Stimulated activated CD4-positive, alpha-beta T cell treated with anti-CD3 and anti-CD28 coated beads, Interleukin-12 subunit alpha, Interleukin-12 subunit beta, amount 100 ng/mL, for 24 hours (primary cell): ENCODE measurements at places on chromosomes 13 and 19.

DNA sequence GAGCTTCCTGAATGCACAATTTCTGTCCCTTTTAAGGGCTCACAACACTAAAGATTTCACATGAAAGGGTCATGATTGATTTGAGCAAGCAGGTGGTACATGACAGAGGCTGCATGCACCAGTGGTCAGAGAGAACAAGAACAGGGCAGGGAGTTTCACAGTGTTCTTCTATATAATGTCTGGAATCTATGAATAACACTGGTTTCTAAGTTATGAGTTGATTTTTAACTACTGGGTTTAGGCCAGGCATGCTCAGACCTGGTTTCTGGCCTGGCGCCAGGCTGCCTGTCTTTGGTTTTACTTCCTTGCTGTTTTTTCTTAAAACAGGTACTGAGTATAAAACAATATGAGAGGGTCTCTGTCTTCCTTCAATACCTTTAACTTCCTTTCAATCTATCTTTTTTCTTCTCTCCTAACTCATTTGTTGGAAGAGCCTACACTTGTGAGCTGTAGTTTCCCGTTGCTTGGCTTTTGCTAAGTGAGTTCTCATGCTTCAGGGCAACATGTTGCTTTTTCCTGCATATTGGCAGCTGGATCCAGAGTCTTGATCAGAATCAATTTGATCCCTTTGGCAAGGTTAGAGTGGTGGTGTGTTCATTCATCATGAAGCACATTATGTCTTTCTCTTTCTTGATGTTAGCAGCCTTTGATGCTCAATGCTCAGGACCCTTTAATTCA is 38.5 kb upstream of the FGF14 start:
- DNase-seq = no peak

- DNase-seq = no peak
Measured at GRCh38 chr13:105147461-105147860, 1388.0 kb downstream of the EFNB2 start.

- no peak for DNase-seq
Measured at GRCh38 chr19:8626842-8627241, 3.6 kb upstream of the NFILZ start.

- DNase-seq = no peak
Measured at GRCh38 chr13:72537395-72537780, 190.0 kb downstream of the MZT1 start.

DNA sequence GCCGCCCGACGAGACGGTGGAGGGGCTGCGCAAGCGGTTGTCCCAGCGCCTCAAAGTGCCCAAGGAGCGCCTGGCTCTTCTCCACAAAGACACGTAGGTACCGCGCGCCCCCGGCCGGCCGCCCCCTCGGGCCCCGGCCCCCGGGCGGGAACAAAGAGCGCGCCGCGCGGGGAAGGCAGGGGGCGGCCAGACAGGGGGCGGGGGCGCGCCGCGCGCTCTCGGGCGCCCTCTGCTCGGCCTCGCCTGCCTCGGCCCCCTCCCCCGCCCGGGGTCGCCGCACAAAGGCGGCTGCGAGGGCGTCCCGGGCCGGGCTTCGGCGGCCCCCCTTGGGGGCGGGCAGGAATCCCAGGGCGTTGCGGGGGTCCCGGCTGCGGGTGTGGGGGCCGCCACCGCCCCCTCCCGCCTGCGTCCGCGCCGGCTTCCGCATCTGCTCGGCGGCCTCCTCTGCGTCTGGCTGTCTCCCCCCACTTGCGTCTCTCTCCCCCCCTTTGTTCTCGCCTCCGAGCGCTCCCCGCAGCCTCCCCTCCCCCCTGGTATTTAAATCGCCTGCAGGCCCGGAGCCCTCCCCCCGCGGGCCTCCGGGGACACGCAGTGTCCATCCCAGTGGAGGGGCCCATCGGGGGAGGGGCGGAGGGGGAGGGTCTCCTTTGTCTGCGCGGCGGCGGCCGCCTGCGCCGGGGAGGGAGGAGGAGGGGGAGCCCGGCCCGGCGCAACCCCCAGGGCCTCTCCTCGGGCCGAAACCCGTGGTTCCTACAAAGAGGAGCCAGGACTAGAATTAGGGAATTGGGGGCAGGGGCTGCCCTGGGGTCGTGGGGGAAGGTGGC is 2.3 kb downstream of the MIDN start:
- no peak for DNase-seq

DNA sequence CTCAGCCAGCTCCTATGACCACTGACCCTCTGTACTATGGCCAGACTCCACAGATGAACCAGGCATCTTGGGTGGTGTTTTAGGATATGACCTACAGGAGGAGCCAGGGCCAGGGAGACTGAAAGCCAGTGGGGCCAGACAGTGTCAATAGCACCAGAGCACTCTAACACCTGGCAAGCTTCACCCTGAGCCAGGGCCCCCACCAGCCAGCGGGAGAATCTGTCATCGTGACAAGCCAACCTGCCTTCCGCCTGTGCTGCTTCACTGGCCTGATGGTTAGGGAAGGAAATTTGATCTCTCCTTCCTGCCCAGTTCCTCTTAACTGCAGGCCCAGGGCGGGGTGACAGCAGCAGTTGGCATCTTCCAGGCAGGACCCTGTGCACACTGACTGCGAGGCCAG is 222.4 kb downstream of the UQCRFS1 start:
- no peak for DNase-seq

- no peak for DNase-seq
Measured at GRCh38 chr13:50011461-50011860, 3.8 kb upstream of the KCNRG start.

- no peak for DNase-seq
Measured at GRCh38 chr13:29621051-29621800, 25.7 kb upstream of the SLC7A1 start.

DNA sequence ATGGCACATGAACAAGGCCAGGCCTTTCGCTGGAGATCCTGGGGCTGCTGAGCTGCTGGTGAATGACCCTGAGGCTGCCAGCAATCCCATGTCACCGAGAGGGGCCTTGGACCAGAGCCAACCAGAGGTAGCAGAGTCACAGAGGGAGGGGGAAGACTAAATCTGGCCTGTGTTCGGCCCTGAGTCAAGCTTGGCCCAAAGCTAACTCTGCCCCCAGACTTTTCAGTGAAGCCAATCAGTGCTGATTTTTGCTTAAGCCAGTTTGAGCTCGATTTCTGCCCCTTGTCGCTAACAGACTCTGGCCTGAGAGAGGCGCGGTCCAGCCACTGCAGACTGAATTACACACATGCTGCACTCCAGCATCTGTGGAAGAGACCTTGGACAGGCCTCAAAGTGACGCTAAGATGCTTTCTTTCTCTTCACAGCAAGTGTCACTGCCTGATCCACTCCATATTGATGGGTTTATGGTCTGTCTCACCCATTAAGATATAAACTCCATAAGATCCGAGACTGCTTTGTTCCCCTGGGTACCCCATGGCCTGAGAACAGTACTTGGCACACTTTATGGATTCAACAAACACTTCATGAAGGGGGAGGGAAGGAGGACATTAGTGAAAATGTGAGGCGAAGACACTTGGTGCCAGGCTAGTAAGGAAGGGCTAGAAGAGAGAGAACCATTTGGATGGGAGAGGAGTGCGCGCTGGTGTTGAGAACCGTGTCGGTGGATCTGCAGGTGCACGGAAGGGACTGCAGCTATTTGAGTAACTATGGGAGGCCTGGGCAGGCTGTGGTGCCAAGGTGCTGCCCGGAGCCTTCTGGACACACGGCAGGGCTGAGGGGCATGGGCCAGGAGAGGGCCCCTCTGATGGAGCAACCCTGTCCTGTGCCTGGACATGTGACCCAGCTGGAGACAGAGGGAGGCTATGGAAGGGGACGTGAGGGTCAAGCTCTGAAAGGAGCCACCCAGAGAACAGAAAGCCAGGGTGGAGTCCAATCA is 17.6 kb downstream of the RANBP3 start:
- no peak for DNase-seq

DNA sequence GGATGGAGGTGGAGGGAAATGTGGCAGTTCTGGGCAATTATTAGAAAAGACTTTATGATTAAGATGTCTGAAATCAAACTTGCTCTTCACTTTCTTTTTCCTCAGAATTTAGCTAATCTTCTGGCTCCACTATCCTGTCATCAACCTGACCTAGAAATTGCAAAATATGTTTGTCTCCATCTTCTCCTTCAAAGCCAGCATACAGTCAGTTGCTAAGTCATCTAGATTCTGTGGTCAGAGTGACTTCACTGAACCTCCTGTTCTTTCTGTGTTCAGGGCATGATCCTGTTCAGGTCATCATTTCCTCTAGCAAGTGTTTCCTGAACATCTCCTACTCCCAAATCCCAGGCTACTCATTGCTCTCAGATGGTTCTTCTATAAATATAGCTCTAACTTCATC is 10.8 kb upstream of the CCNA1 start:
- no peak for DNase-seq

DNA sequence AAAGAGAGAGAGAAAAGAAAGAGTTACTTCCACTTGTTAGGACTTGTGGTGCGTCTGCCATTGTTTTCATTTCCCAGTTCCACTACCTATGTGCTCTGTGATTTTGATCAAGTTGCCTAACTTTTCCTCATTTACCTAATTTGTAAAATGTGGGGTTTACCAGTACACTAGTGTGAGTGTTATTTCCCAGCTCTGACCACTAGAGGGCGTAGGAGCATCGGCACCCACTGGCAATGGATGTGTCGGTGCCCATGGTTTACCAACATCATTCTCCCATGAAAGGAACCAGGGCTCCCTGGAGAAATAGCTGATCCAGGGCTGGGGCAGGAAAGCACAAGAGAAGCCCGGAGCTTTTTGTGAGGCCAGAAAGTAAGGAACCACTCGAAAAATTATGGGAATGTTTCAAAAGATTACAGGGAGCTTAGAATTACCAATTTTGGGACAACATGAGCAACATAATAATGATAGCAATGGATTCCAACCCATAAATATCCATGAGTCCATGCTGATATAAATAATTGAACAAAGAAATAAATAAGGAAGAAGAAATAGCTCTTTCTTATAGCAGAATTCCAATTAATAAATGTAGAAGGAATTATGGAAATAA is 15.1 kb upstream of the CEACAM4 start:
- DNase-seq = peak; percentile 40

GRCh38 chr19:50449236-50449899 is 16.7 kb downstream of the MYBPC2 start:
- DNase-seq = no peak

- no peak for DNase-seq
Measured at GRCh38 chr19:2847507-2847906, 6.2 kb downstream of the ZNF555 start.

DNA sequence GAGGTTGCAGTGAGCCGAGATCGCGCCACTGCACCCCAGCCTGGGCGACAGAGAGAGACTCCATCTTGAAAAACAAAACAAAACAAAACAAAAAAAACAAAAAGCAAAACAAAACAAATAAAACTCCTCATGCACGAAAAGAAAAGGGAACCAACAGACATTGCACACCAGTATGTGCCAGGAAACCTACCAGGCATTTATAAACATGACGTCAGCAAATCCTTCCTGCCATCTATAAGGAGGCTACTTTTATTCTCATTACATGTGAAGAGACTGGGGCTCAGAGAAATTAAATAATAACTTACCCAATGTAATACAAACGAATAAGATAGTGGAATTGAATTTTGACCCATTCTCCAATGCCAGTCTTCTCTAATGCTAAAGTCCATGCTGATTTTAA is 197.2 kb downstream of the NUFIP1 start:
- DNase-seq = no peak

- DNase-seq = no peak
Measured at GRCh38 chr19:7792281-7792680, 29.2 kb downstream of the CLEC4M start.

DNA sequence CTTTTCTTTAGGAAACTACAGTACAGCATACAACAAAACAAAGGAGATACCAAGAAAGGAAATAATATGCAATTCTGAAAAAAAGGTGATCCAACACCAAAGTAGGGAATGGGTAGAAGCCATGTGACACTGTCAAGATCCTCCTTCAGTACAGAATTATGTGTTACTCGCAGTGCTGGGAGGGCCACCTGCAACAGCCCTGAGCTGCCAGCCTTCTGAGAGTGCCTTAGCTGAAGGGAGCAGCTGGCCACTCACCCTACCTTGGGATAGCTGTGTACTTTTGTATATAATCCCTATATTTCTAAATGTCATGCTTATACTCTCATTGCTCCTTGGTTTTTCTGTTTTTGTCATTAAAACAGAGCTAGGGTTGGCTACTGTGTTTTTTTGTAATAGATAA is 1518.2 kb upstream of the PCDH20 start:
- DNase-seq = no peak

DNA sequence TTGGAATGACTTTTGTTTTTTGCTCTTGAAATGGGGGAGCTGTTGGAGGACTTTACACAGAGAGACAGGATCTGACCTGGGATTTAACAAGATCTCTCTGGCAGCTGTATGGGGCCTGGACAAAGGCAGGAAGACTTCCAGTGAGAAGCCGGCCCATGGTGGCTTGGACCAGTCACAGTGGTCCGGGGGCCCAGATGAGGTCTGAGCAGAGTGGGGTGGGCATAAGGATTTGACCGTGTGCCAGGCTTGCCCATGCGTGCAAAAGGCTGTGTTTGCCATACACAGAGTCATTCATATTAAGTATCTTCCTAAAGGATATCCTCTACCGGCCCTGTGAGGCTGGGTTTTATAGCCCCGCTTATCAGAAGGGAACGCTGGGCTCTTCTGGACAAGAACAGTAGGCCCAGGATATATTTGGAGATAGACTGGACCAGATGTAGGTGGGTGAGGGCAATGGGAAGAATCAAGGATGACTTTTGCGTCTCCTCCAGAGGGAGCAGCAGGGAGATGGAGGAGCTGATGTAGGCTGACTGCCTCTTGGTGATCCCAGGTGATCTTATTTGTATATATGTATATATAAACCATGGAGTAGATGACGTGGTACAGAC is 4.1 kb downstream of the SPACA6 start:
- DNase-seq = no peak

DNA sequence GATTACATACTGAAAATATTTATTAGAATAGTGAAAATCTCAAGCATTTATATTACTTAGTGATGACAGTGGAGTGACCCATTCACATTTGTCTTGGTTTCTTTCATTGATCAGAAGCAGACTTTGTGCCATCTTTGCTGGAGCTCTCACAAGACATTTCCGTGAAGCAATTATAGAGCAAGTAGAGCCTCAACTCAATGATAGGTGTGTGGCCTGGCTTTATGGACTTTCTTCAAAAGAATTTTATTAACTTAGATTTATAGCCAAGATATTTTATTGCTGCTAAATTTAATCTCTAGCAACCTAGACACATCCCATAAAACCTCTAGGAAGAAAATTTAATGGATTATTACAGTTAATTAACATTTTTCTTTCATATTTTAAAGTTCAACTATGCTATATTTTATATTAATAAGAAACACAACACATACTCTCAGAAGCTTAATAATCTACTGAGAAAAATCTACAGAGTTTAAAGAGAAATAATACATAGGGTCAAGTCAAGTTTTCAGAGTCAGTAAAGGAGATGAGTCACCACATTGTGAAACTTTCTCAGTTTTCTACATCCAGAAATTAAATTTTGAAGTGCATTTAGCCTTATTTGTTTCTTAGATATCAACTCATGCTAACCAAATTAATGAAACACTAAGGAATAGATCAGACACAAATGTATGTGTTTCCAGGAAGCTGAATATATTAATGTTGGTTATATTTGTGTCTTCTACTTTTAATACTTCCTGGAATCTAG is 160.5 kb downstream of the LACC1 start:
- no peak for DNase-seq
